ENCODE measurements at places on chromosomes 16 and 17.

- DNase-seq, result no peak
These were observed 470.9 kb upstream of the SOX9 start for GRCh38 chr17:71649941-71650350.

- no peak for DNase-seq
These were observed 290.3 kb downstream of the SOX9 start for GRCh38 chr17:72411124-72411563.

DNA sequence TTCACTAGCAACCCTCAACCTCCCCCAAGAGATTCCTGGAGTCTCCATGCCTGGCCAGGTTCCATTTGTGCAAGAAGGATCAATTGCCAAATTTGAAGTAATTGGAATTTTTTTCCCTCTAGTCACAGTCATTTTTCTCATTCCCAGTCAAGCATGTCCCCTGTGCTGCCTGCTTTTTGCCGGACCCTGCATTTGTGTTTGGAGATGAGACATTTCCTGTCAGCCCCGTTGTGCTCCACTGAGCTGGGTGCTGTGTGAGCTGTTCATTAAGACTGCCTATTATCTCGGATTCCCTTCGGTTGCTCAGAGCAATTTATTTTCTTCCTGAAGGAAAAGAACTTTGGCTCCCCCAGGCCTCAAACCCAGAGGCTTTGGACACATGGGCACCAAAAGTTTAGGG lies 201.0 kb upstream of the NLRP1 start:
- DNase-seq, result no peak

DNA sequence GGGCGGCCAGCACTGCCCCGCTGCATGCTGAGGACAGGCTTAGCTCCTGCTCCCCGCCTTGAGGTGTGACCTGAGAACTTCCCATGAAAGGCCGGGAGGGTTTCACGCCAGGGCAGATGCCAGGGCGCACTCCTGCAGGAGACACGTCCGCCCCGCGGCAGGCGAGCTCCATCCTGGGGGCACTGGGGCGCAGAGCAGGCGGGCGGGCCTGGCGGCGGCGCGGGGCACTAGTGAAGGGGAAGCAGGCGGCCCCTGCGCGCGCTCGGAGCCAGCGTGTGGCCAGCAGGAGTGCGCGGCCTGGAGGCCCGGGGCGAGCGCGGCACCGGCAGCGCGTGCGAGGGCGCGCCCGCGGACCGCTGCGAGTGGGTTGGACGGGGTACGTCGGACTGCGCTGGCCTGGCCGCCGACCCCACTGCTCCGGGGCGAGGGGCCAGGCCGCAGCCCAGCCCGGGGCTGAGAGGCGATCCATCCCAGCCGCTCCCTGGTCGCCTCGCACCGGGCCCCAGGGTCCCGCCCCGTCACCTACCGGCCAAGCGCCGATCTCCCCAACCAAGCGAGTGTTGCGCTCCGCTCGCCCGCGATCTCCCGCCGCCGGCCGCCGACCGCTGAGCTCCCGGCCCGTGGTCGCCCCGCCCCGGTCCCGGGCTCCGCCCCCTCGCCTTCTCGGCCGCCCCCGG lies at the start of gene MAP3K14:
Gene MAP3K14 (minus strand): TSS at position 587 of the 677 bp plus-strand sequence. CDS start 26,275 bp downstream, outside the sequence.
- no peak for DNase-seq

GRCh38 chr16:19907161-19907992 lies 22.7 kb upstream of the GPRC5B start:
- DNase-seq, result no peak

- no peak for DNase-seq
These were observed 62.9 kb downstream of the SPECC1 start for GRCh38 chr17:20071824-20072691.

GRCh38 chr17:32275060-32276042 lies 9.7 kb downstream of the RHBDL3 start:
- no peak for DNase-seq

- no peak for DNase-seq
These were observed 6.5 kb upstream of the PRR29 start for GRCh38 chr17:63991611-63992010.

DNA sequence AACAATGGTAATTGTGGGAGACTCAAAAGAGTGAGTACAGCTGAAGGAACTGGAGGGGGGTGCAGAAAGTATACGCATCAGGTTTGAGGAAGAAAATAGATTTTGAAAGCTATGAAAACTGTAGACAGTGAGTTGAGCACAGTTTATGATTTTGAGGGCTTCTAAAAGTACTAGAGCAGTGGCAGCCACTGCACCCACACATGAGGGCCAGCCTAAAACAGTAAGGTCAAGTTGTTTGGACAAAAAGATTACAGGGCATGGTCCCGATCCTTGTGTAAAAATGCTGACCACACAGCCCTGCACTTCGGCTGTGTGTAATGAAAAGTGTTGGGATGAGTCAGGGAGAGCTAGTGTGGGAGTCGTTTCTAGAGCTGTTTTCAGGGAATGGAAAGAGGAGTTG lies 2282.1 kb downstream of the TP53TG3F start:
- no peak for DNase-seq

DNA sequence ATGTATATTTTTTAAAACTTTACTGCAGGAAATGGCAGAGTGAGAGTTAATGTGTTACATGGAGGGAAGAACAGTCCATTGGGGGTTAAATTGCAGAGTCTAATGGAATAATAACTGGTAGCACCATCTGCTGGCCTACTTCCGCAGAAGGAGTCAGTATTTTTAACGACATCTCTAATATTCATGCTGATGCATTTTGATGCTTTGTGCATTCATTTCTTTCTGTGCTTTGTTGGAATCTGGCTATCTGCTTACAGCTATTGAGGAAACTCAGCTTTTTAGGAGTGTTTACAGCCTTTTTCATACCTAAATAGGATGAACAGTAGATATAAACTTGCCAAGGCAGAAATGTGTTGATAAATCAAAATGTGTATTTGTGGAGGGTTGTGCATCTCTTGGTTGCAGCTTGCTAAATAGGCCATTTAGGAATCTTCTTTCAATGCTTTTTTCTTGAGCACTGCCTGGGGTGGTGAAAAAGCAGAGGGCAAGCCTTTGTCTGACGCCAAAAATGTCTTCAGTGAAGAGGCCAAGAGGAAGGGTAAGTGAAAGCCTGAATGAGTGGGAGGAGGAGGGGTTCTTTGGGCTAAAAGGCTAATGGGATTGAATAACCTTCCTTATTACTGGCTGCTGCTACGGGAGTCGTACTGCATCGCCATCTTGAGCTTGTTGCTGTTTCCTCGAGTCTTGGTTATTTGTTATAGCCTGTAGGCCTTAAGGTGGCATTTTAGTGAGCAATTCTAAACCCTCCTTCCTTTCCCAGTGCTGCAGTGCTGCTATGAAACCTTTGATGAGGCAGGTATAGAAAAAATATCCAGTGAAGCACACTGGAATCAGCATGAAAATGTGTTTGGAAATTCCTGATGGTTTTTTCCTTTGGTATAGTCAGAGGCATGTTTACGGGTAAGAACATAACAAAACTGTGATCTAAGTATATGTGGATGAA lies 153.3 kb downstream of the CHD9 start:
- DNase-seq, result no peak

- no peak for DNase-seq
These were observed 1.8 kb downstream of the MAPT start for GRCh38 chr17:45895969-45896785.

- DNase-seq, result no peak
These were observed 207.7 kb downstream of the HS3ST3A1 start for GRCh38 chr17:13393841-13394710.

GRCh38 chr16:23113185-23113584 lies 36.1 kb downstream of the USP31 start:
- DNase-seq, result no peak

- DNase-seq, result no peak
These were observed 1.6 kb upstream of the LDAF1 start for GRCh38 chr16:21156767-21157467.

- DNase-seq, result no peak
These were observed 1012.6 kb downstream of the CDH11 start for GRCh38 chr16:64109241-64109640.

GRCh38 chr17:72863526-72864211 lies 228.8 kb downstream of the SLC39A11 start:
- no peak for DNase-seq

DNA sequence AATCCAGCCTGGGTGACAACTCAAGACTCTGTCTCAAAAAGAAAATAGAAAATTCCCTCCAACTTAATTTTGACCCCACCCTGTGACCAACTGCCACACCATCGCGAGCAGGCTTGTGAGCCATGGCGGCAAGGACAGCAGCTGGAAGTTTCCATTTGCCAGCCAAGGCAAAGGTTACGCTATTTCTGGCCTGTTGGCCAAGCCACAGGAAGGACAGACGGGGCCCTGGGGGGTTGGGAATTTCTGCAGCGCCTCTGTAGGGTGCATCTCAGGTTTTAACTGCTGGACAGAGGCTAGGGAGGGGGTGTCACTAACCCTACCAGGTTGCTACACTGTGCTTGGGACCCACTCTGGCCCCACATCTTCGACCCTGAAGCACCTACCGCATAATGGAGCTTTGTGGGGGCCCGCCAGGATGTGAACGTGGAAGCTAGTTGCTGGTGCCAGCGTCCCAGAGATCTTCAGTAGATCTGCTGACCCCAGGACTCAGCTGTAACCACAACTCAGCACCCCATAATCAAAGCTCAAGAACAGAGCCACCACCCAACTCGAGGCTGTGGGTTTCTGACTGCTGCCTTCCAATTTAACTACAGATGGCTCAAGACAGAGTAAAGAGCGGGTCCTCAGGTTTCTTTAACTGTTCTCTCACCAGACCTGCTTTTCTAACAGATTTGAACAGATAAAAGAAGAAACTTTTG lies 10.9 kb downstream of the KIFC3 start:
- no peak for DNase-seq

DNA sequence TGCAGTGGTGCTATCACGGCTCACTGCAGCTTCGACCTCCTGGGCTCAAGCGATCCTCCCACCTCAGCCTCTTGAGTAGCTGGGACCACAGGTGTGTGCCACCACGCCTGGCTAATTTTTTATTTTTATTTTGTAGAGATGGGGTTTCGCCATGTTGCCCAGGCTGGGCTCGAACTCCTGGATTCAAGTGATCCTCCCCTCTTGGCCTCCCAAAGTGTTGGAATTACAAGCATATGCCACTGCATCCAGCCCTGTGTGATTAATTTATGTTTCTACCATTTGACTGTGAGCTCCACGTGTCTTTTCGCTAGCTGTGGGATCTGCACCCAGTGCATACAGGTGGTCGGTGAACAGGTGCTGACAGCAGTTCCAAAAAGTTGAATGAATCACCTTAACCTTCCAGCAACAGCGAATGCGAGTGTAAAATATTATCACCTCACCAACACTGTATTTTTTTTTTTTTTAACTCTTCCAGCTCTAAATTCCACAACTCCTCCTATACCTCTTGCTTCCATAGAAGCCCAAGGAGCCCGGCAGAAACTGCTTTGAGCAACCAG lies 484 bp upstream of the NUDT7 start:
- no peak for DNase-seq

DNA sequence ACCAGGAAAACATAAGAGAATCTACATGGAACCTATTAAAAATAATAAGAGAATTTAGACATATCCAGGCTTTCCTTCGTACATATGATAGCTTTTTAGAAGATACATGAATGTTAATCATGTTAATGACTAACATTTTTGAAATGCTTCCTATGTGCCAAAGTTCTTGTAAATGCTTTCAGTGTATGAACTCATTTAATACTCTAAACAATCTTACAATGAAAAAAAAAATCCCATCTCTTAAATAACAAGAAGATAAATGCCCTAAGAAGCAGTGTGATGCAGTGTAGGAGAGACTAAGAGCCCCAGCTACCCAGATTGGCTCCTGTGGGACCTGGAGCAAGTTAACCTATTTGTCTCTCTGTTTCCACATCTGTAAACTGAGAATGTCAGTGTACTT lies 220.4 kb upstream of the MYOCD start:
- DNase-seq, result no peak

GRCh38 chr17:69059458-69060175 lies 1.1 kb downstream of the ABCA9 start:
- DNase-seq, result no peak

- no peak for DNase-seq
These were observed 17.1 kb downstream of the HIGD1B start for GRCh38 chr17:44864831-44865230.

Data from RWPE2 (cell line).